A673 (cell line): ENCODE measurements at places on chromosomes 6 and 20. TPM values are rescaled to one million over a fixed set of nuclear protein-coding genes. Genes with fewer than 3 reads are reported as not detected.

DNA sequence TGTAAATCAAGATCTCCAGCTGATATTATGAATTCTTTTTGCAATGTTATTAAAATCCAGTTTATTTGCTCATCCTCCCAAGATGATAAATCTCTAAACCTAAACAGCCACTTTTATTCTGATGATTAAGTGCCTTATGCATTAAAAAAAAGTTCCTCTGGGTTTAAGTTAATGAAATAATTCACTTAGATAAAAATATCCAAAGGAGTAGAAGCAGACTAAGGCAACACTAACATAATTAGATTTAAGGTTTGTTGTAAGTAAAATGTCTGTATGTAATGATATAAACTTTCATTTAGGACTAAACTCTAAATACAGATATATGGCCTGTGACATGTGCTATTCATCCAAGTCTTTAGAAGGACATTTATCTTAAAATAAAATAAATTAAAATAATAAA lies 457.2 kb downstream of the TENT5A start:
- DNase-seq: no peak

DNA sequence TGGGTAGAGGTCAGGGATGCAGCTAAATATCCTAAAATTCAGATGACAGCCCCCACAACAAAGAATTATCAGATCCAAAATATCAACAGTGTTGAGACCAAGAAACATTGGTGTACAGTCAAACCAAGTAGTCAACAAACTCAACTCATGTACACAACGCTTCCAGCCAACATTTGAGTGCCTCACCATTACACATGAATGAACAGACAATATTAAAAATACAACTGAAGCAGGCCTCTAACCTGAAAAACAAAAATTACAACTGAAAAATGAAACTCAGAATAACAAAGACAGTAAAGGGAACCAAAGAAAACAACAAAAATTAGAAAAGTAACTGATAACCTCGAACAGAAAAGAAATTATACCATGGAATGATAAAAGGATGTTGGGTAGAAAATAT lies 46.2 kb downstream of the HACE1 start:
- DNase-seq: no peak

GRCh38 chr6:39298061-39298460 lies 16.2 kb downstream of the KCNK17 start:
- DNase-seq: no peak

GRCh38 chr6:8627085-8627861 lies 191.9 kb upstream of the SLC35B3 start:
- DNase-seq: peak; percentile 9

GRCh38 chr20:48697845-48698491 lies 129.8 kb downstream of the PREX1 start:
- DNase-seq: peak; percentile 82

HLA-DQB2 gene
- total RNA-seq: not detected in 2 replicates

PTCRA gene
- total RNA-seq: not detected in 2 replicates
